AG09319 (cell line): ENCODE measurements at places on chromosomes 2 and 18.

DNA sequence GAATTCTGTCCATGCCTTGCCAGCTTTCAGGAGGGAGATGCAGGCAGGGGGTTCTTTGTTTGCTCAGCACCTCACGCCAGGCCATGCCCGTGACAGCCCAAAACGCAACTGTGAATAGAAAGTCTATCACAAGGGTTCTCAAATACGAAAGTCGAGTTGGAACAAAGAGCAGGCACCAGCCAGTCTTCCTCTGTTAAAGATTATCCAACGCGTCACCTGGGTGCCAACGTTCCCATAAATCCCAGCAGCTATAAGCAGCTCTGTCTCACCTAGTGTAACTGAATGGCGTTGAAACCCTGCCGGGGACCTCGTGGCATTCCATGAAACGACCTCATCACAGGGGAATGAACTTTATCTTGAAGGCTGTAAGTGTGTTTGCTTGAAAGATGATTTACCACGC is 84.8 kb upstream of the GATA6 start:
- no peak for DNase-seq

DNA sequence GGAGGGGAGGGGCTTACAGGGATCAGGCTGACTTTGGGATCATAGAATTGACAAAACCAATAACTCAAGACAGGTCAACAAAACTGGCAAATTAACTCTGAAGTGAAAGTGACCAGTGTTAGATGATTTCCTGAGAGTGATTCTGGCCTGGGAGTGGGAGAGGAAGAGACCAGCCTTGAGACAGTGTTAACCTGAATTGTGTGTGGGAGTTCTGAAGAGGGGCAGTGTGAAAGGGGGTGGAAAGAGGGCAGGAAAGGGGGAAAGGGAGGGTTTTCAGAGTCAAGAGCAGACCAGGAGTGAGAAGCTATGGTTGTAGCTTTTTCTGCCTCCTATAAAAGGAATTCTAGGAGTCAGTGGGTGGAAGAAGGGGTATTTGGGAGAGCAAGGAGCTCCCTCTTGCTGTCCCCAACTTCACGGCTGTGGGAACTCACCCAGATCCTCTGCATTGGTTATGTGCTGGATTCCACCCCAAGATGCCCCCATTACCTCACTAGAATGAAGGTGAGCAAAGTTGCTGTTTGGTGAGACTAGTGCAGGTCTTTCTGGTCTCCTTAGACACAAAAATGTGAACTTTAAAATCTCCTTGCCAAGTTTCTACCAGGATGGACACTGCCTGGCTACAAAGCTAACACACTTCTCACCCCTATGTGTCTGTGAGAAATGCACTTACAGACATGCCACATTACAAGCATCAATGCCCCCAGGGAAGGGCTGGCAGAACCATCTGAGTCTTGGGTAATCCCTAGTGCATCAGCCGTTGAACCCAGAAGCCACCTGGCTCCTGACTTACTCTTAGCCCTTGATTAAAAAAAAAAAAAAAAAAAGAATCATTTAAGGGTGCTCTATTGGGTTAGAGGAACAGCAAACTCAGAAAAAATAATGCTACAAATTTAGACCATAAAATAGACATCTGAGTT is 61.6 kb downstream of the BMP10 start:
- DNase-seq: no peak

GRCh38 chr2:62705859-62706720 is 577 bp downstream of the EHBP1 start:
- DNase-seq: peak; percentile 43

GRCh38 chr2:236643480-236643879 is 73.9 kb downstream of the ACKR3 start:
- no peak for DNase-seq

DNA sequence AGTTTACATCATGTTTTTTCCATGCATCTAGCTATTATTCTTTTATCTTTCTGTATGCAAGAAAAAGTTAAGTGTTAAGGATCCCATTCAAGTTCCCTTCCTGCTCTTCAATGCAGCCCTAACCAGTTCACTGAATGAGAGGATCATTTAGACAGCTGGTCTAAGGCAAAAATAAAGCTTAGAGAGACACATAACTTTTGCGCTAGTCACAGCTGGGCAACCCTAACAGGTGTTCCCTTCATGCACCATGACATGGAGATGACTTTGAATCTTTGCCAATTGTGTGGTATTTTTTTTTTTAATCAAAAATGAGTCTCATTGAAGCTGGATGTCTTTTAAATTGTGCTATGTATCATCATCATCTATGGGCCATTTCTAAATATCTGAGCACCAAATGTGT is 393.8 kb upstream of the CYRIA start:
- DNase-seq: no peak

DNA sequence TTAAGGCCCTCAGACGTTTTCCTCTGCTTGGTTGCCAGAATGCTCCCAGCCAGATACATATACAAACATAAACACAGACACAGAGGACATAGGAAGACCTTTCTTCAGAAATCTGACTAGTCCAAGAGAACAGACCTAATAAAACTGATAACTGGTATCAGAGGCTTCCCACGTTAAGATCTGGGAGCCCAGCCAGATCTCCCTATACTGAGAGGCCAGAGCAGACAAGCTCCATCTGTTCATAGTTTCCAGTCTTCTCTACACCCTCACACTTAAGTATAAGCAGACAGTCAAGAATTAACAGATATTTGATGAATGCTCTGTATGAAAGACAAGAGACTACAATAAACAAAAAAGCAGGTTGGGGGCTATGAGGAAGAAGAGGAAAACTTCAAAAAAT is 240.5 kb upstream of the CHAC2 start:
- no peak for DNase-seq

DNA sequence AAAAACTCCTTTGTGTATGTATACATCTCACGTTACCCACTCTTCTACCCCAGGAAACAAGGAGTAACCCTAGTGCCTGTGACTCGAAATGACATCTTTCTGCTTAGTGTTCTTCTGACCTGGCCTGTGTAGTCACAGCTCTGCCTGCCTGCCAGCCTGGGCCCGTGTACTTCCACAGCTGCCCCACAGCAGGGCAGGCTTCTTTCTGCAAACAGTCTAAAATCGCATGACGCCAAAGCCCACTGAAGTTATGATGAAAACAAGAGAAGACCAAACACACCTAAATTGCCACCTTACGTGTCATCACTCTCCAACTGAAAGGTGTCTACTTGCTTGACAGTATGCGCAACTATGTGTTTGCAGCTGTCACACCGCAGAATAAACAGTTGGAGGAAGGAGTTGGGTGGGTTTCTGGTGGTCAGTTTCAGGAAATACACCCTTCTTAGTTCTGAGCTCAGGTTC is 1.5 kb downstream of the GAREM1 start:
- DNase-seq: no peak

DNA sequence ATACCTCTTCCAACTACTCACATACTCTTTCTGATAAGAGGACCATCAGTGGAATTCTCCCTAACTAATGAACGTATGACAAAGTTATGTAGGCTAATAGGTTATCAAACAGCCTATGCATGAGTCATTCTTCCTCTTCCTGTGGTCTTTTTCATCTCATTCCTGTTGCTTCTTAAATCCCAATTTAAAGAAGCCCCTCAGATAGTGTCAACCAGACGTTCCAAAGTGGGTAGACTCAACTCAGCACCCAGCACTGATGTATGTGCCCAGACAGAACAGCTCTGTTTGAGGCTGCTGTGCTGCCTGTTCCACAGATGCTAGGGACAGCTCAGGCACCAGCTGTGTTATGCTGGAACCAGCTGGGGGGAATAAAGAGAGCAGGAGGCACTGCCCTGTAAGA is 52.6 kb downstream of the CXCR4 start:
- no peak for DNase-seq

DNA sequence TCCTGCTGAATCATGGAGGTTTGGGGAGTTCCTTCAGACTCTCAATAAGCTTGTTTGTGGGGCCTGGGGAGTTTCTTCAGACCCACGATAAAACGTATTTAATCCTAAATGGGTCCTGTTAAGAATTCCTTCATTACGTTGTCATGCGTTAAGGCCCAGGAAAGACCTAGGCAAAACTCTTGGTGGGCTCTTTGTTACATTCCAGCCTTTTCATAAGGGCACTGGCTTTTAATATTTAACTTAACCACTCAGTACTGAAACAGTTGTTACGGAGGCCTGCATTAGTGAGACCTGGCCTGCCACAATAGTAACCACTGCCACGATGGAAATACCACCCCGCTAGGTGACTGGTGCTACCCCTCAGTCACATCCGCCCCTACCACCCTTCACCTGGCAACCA is 17.5 kb upstream of the BIN1 start:
- no peak for DNase-seq

GRCh38 chr2:226800941-226801784 is 1.5 kb upstream of the IRS1 start:
- no peak for DNase-seq

- no peak for DNase-seq
Observed at GRCh38 chr2:54772110-54772509, 48.6 kb downstream of the EML6 start.
